ENCODE measurements at places on chromosomes 1 and 21. TPM values are rescaled to one million over a fixed set of nuclear protein-coding genes. Genes with fewer than 3 reads are reported as not detected.

AADACL4 gene
- not detected for total RNA-seq

- no peaks in the 10 kb centered on the region for H3K4me1 ChIP-seq
- H3K27me3 ChIP-seq: peaks cover 21% of the 10 kb centered on the region
- no peaks in the 10 kb centered on the region for H3K36me3 ChIP-seq
- no peak overlapping the region for H3K4me3 ChIP-seq
Observed at GRCh38 chr1:175319112-175319911, 126.7 kb upstream of the KIAA0040 start.

DNA sequence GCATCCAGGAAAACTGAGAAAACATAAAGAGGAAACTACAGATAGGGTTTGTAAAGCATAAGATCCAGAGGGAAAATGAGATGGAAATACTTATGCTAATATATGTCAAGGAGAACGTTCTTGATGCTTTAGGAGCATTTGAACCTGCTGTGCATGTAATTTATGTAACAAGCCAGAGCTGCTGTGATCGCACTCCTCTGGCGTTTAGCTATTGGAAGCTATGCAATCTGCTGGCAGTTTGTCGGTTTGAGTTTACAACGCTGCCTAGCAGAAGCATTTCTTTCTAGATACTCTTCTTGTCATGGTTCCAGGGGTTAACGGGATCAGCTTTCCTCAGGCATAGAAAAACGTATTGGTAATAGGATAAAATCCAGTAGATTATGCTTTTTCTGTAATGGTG is 182.7 kb downstream of the KCNH1 start:
- no peaks in the 10 kb centered on the region for H3K36me3 ChIP-seq
- no peak overlapping the region for H3K4me3 ChIP-seq
- DNase-seq: no peak
- H3K27ac ChIP-seq: no peak overlapping the region
- H3K4me1 ChIP-seq: no peaks in the 10 kb centered on the region
- H3K27me3 ChIP-seq: no peaks in the 10 kb centered on the region

- peak; percentile 57 for DNase-seq
Observed at GRCh38 chr1:147781056-147781471, 20.7 kb upstream of the GJA5 start.

DNA sequence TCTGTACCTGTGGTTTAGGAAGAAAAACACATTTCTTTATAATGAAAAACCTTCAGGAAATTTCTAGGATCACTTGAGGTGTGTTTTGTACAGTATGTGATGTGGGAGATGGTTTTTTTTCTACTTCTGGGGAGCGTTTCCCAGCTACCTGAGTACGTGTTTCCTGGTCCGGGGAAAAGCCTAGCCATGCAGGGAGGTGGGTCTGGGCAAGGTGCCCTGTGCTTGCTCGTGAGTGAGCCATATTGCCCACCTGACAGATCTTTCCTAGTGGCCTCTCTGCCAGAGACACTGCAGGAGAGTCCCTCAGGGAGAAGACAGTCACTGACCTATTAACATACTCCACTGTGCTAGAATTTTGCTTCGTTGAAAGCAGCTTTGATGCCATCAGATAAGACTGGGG is 41.3 kb downstream of the TRPM2 start:
- no peaks in the 10 kb centered on the region for H3K4me1 ChIP-seq
- no peaks in the 10 kb centered on the region for H3K27me3 ChIP-seq
- no peak overlapping the region for H3K27ac ChIP-seq

- no peak overlapping the region for H3K4me3 ChIP-seq
- H3K4me1 ChIP-seq: no peaks in the 10 kb centered on the region
- no peak for DNase-seq
- H3K36me3 ChIP-seq: peaks cover 74% of the 10 kb centered on the region
- H3K27me3 ChIP-seq: no peaks in the 10 kb centered on the region
Observed at GRCh38 chr21:42691901-42692559, 38.6 kb downstream of the PDE9A start.

DNAJC8 gene
- total RNA-seq: 144 TPM

DNA sequence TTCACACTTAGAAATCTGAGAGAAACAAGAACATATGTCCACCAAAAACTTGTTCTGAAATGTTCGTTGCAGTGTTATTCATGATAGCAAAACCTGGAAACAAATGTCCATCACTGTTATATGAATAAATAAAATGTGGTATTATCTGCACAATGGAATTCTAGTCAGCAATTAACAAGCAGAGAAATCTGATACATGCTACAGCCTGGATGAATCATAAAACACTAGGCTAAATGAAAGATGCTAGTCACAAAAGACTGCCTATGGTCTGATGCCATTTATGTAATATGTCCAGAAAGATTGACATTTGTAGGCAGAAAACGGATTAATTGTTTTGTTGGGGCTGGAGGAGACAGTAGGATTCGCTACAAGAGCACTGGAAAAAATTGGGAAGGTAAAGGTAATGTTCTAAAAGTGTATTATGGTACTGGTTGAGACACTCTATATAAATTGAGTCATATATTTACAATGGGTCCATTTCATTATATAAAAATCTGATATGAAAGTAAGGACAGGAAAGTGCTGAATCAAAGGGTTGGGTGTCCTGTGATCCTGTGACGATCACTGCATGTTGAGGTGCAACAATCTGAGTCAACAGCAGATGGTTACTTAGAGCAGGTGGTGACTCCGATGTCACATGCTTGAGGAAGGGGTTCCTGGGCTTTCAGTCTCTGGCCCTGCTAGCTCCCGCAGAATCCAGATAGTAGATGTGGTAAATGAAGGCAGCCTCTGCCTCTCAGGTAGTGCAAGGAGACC is 102.1 kb upstream of the NBPF4 start:
- no peaks in the 10 kb centered on the region for H3K36me3 ChIP-seq
- no peak overlapping the region for H3K4me3 ChIP-seq
- no peaks in the 10 kb centered on the region for H3K4me1 ChIP-seq

ABCA4 gene
- 1.7 TPM for total RNA-seq

DNA sequence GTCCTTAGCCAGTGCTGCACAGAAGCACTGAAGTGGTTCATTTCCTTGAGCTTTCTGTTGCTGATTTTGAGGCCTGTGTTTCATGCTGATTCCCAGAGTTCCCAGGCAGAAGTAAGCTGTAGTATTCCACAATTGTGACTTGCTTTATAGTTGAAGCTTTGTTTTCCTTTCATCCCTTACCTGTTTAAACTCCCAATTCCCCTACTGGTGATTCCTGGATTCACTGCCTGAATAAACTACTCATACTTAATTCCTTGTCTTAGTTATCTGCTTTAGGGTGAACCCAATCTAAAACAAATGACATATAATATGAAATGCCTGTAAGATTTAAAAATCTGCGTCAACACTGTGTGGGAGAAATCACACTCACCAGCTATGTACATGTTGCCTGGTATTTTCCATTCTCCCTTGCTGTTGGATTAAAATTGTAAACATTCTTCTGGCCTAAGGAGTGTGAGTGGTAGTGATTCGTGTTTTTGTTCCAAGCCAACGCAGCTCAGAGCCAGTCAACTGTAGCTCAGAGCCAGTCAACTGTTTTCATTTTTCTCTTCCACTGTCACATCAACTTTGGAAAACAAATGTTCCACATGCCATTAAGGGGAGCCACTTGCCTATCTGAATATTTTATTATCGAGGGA is 879.4 kb downstream of the MRPL39 start:
- H3K4me1 ChIP-seq: no peaks in the 10 kb centered on the region
- no peak overlapping the region for H3K4me3 ChIP-seq
- no peak for DNase-seq

- H3K4me1 ChIP-seq: peaks cover 3% of the 10 kb centered on the region
- no peak overlapping the region for H3K27ac ChIP-seq
- H3K4me3 ChIP-seq: no peak overlapping the region
- no peaks in the 10 kb centered on the region for H3K36me3 ChIP-seq
Observed at GRCh38 chr1:201265756-201266155, 17.6 kb upstream of the PKP1 start.

LRRC53 gene
- not detected for total RNA-seq

RBM15 gene
- 36.9 TPM for total RNA-seq

DNA sequence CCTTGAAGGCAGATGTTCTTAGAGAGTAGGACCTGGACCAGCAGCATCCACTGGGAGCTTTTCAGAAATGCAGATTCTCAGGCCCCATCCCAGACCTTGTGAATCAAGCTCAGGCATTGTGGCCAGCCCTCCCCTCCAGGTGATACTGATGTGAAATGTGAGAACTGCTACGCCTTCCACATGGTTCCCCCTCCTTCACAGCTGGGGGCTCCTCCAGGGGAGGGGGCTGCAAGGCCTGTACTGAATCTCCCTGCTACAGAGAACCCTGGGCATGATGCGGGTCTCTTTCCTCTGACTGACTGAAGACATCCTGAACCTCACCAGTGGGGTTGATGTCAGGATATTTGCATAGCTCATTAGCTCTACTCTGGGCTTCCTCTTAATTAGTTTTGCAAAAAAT is 141.8 kb upstream of the CSF3R start:
- DNase-seq: no peak
- H3K27me3 ChIP-seq: no peaks in the 10 kb centered on the region
- no peaks in the 10 kb centered on the region for H3K36me3 ChIP-seq
- H3K4me3 ChIP-seq: no peak overlapping the region
- H3K4me1 ChIP-seq: no peaks in the 10 kb centered on the region

Data from endodermal cell (in vitro differentiated cells).